ENCODE measurements at places on chromosomes 6 and 20.

- DNase-seq, result no peak
Observed at GRCh38 chr6:119830494-119831295, 481.1 kb upstream of the MAN1A1 start.

DNA sequence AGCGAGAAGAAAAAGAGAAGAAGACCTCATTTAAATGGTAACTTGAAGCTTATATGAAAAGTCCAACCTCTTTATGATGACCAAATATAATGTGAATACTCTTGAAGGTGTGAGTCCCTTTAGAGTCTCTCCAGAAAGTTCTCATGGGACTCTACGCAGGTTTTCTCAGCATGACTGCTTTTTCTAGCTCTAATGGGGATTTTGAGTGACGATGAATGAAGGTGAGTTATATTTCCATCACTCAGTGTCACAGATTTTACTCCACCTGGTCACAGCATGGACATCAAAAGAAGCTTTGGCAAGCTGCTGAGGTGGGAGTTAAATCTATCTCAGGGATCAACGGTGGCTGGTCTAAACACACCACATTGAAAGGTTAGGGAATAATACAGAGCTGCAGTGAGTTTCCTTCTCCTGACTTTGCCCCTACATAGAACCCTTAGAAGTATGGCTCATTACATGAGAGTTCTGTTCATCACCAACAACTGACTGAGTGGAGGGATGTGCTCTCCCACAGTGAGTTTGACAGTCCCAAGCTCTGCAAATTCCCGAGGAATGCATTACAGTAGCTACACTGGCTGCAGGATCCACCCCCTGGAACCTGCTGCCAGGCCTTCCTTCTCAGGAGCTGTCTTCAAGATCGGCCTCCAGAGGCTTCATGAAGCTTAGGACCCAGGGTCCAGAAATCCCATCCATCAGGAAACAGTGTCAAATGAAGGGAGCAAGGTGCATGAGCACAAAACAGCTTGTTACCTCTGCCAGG lies 126.8 kb downstream of the FOXC1 start:
- no peak for DNase-seq

DNA sequence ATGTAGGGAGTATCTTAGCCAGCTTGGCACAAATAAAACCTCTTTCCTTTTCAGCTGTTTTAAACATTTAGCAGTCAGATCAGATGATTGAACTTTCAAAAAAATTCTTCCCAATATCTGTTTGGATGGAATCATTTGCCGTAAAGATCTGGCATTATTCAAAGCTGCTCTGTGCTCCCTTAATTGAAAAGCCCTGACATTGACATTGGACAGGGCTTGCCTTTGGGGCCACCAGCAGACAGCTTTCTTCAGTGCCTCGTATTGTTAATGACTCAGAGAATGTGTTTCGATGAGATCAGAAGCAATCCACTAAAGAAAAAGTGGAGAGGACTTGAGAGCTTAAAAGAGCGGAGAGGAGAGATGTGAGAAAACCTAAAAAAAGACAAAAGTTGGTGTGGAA lies 343.5 kb downstream of the NRN1 start:
- DNase-seq, result no peak

DNA sequence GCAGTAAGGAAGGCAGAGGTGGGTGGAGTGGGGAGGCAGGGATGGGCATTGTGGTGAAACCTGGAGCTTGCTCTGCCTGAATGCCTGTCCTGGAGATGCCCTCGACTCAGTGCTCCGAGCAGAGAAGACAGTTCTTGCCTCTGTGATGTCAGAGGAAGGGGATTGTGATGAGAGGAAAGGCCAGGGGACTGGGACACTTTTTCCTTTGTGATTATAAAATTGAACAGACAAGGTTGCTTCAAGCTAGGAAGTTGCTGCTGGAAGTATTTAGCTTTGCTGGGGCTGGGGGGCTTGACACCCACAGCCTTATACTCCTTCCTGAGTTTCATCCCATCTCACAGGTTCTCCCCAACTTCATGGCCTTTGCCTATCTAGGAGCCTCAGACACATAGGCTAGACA lies at the start of gene SIRPD:
Gene SIRPD, minus strand, starts transcription at position 101 of the 400 bp plus-strand sequence. Its CDS starts 52 bp downstream, at position 49.
- DNase-seq, result no peak

DNA sequence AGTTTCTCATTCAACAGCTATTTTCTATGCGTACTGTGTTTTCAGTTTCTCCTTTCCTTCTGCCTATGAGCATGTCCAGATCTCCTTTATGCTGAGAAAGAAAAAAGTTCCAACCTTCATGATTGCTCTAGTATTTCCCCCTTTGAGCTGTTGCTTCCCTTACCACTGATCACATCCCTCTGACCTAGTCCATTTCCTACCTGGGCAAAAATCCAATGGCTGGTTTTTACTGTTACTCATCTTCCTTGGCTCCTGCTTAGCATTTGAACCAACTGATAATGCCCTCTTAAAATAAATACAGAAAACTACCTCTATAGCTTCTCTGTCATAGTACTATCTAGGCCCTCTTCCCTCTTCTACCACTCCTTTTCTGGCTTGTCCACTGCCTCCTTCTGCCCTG lies 6.0 kb downstream of the RFX6 start:
- DNase-seq, result no peak

GRCh38 chr6:14412026-14412425 lies 294.5 kb downstream of the CD83 start:
- DNase-seq, result no peak

GRCh38 chr6:3506751-3507383 lies 50.0 kb upstream of the SLC22A23 start:
- DNase-seq, result no peak

DNA sequence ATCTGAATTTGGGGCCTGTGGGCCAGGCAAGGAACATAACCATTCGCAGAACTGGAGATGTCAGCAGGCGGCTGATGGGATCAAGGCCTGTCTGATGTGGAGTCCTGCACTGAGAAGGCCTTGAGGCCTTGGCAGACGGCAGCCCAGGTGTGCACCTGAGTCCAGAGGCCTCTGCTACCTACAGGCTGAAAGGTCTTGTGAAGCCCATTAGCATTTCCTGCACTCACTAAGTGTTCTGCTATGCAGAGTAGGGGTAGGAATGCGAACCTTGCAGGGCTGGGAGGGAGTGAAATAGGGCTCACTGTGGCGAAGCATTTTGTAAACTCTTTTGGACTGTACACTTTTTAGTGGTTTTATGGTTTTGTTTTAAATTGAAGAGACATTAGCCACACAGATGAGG lies 48.3 kb upstream of the RNF24 start:
- DNase-seq, result no peak

- DNase-seq, result no peak
Observed at GRCh38 chr6:5905431-5906339, 101.0 kb downstream of the NRN1 start.

- no peak for DNase-seq
Observed at GRCh38 chr6:111730864-111731263, 125.2 kb upstream of the TRAF3IP2 start.

DNA sequence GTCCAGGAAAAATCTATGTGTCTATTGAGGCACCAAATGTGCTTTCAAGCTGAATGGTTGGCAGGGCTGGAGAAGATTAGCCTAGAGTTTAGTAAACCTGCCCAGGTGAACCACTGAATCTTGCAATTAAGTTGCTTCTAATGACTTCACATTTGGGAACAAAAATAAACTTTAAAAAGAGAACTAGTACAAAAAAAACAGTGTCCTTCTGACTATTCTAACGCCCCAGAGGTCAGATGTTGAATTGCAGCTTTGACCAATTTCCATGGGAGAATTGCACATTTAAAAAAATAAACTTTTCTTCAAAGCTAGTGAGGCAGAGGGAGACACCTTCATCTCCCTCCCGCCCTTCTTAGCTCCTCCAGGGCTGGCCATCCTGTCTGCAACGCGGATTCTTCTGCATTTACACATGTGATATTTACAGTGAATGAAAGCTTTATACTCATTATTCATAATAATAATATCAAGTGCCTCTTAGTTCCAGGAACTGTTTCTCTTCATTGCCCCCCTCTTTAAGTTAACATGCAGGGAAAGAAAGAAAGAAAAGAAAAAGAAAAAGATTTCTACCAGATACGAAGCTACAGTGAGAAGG lies 270.2 kb downstream of the SMOC2 start:
- no peak for DNase-seq

DNA sequence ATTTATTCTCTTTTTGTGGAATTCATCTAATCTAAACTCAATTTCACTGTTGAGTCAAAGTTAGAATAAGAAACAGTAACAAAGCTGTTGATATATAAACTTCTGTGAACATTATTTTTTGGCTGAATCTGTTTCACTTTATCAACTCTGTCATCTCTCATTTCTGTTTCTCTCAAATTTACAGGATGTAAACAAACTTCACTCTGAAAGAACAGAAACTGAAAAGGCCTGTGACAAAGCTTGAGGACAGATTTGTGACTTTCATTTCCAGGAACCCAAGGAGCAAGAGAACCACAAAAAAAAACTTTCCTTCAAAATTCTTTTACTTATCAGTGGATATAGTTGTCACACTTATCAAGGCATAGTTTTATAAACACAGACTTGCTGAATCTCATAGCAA lies 447.9 kb upstream of the OPRM1 start:
- DNase-seq, result no peak

- DNase-seq, result no peak
Observed at GRCh38 chr6:50831186-50831585, 12.5 kb downstream of the TFAP2B start.

DNA sequence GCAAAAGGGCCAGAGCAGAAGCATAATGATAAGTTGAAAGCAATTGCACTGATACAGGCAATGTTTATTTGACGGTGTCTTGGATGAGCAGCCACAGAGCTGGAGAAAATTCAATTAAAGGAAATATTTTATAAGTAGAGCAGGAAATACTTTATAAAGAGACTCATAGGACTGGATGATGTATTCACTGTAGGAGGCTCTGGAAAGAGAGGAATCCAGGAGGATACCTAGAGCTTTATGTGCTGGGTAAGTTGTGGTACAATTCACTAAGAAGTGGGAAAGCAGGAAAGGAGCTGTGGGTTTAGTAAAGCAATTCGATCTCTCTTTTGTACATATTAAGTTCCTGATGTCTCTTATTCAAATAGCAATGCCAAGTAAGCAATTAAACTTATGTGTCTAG lies 86.3 kb downstream of the C6orf118 start:
- DNase-seq, result no peak

DNA sequence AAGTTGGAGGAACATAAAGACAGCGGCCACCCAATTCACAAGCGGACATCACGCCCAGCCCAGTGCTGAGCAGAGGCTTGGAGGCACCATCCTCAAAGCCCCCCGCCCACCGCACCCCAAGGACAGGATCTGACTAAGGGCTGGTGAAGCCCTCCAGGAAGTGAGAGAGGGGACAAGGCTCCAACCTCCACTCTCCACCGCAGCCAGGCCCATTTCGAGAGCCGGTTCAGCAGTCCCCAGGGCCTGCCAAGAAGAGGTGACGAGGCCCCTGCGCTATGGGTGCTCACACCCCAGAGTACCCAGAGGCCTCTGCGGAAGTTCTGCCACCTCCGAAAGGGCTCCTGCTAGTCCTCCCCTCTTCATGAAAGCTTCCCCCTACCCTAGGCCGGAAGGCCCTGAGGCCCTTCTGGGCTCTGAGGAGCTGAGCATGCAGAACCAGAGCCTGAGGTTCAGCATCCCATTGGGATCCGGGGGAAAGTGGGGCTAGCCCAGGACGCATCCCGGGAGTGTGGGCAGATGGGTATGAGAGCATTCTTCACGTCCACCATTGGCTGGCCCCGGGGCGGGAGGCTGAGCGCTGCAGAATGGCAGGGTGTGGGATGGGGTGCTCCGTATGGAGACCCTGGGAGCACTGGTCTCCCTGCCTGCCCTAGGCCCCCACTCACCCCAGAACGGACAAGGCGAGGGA lies 2.5 kb downstream of the GRM4 start:
- no peak for DNase-seq

GRCh38 chr6:117783279-117783678 lies 108.0 kb downstream of the NUS1 start:
- DNase-seq, result no peak

GRCh38 chr6:14540276-14540675 lies 422.7 kb downstream of the CD83 start:
- DNase-seq, result no peak

GRCh38 chr6:80940571-80940970 lies 811.9 kb downstream of the TENT5A start:
- DNase-seq, result no peak

GRCh38 chr6:91538622-91539021 lies 951.8 kb upstream of the MAP3K7 start:
- no peak for DNase-seq

DNA sequence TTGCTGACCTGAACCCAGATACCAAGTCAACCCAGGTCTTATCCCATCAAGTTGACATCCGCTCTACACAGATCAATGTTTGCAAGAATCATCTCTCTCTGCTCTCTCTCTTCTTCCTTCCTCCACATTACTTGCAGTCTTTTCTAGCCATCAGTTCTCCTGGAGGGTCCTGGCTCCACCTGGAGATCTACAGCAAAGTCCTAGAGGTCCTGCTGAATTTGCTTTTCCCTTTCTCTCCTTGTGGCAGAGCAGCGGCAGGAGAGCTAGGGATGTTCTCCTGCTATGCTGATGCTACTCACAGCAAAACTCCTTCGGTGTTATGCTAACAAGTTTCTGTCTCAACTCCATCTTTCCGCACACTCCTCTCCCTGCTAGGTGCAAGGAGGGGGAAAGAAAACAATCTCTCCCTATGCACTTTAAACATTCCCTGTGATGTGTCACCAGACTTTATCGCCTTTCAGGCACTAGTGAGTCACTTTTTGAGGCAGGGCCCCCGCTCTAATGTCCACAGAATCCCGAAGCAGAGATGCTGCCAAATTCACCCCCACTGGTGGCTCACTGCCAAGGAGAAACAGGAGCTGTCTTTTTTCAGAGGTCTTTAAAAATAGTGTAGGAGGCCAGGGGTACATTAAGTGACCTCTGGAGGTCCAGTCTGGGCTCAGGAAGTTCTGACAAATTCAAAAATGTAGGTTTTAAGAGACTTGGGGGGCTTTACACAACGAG lies 62.6 kb downstream of the FAM50B start:
- DNase-seq, result no peak

DNA sequence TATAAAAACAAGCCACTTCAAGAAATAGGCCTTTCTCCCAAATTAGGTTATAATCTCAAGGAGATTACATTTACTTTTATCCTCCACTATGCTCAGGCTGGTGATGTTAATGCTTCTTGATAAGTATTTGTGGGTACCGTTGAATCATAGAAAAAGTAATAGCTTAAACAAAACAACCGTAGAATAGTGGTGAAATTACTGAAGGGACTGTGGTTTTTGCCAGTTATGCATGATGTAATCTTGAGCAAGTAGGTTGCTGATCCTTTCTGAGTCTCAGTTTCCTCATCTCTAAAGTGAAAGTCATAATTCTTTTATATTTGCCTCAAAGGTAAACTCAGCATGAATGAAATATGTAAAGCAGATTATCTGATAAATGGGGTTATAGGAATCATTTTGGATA lies 187.3 kb upstream of the JAG1 start:
- no peak for DNase-seq

Measured in NCI-H1048 (cell line).